NCI-H1417 treated with DMSO at 0.1 percent for 48 hours (cell line): ENCODE measurements at places on chromosomes 6 and 20.

GRCh38 chr6:161186173-161186769 is 87.6 kb downstream of the AGPAT4 start:
- DNase-seq = no peak

- no peak for DNase-seq
Observed at GRCh38 chr20:50115041-50115512, 2.1 kb upstream of the UBE2V1 start.

GRCh38 chr6:53014063-53014462 is 19.0 kb upstream of the GSTA4 start:
- no peak for DNase-seq

DNA sequence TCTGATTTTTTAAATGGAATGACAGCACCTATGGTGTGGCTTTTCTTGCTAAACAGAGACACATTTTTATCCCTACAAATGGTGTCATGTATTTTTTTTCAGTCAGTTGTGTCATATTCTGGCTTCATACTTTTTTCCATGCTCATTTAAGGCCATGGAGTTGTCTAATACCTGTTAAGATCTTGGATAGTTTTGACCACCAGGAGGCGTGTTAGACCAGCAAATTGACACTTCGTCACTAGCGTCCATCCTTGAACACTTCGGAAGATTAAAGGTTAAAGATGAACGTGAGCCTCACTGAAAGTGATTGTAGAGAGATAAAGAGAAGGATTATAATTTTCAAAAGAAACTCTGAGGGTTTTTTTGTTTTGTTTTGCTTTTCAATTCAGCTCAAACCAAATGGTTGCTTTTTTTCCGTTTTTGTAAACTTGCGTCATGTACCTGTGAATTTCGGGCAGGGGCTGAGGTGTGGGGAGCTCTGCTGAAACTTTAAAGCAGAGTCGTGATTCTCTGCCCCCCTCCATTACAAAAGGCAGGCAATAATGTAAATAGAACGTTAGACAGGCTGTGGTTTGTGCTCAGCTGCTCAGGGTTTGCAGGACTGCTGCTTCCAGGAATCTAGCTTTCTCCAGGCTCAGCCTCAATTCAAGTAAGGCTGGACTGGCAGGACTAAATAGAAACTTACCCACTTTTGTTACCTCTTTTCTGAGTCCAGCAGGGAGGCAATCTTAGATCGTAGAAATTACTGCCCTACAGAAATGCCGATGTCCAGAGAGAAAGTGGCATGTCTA is 245.1 kb downstream of the FOXA2 start:
- peak; percentile 54 for DNase-seq

DNA sequence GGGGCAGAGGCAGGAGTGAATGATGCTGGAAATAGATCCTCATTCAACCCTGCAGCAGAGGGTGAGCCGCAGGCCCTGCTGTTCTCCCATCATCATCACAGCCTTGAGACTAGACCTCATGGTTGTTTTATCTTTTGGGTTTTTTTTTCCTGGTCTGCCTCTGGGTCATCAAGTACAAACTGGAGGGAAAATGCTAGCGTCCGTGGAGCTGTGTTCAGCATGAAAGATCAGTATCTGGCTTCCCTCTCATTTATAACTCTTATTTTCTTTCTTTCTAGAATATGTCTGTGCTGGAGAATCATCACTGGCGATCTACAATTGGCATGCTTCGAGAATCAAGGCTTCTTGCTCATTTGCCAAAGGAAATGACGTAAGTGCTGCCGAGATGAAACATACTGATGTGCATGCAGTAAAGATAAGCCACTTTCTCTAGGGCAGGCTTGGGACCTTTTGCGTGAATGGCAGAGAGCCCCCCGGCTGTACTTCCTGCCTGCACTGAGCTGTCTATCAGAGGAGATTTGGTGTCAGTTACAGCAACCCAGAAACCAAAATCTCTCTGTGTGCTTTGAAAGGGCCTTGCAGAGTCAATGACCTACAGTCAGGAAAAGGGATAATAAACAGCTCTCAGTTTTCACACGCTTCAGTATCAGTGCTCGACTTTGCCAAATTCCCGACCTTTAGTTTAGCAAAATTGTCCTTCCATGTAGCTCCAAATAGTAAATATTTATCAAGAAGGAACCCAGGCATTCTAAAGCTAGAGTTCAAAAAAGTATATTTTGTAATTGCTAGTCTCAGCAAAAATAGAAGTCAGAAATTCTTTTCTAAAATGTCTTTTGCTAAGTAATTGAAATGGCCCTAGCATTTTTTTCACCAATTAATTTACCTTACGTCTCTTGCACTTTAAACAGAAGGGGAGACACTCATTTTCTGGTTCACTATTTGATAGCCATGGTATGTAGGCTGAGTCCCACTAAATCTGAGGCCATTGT is 76.3 kb downstream of the MTFR2 start:
- DNase-seq = no peak

DNA sequence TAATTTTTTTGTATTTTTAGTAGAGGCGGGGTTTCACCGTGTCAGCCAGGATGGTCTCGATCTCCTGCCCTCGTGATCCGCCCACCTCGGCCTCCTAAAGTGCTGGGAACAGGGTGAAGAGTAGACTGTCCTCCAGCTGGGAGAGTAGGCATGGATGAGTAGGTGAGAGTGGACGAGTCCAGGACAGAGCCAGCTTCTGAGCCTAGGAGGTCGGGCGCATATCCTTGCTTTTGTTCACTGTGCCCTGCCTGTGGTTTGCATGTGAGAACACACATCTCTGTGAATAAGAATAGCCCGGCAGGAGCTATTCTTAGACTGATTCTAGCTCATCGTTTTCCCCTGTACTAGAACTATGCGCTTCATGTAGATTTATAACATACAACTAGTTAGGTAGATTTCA is 78.3 kb downstream of the RPP40 start:
- no peak for DNase-seq

DNA sequence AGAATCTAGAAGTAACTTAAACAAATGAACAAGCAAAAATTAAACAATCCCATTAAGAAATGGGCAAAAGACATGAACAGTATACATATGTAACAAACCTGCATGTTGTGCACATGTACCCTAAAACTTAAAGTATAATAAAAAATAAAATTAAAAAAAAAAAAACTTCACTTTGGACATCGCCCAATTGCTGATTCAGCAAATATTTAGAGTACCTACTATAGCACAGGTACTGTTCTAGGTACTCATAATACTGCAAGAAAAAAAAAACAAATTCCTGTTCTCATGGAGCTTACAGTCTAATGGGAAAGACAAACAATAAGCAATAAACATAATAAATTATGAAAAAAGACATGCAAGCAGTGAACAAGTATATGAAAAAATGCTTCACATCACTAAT is 501.5 kb upstream of the HS3ST5 start:
- no peak for DNase-seq

DNA sequence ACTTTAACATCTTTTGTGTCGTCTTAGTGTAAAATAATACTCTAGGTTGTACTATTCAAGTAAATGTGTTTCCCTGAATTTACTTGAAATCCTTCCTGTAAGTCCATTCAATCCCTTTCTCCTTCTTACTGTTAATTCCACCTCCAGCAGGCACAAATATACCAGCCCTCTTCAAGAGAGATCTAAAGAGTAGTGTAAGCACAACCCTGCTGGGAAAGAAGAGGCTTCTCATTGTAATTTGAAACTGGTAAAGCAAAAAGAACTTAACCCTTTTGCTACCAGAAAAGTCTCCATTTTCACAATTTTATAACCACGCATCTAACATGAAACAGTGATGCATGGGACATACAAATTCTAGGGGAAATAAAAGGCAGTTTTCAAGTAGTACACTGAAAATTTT is at the start of gene BMP5:
BMP5 (minus strand) TSS at position 191 of the 400 bp plus-strand sequence. CDS start 725 bp downstream, outside the sequence.
- no peak for DNase-seq

DNA sequence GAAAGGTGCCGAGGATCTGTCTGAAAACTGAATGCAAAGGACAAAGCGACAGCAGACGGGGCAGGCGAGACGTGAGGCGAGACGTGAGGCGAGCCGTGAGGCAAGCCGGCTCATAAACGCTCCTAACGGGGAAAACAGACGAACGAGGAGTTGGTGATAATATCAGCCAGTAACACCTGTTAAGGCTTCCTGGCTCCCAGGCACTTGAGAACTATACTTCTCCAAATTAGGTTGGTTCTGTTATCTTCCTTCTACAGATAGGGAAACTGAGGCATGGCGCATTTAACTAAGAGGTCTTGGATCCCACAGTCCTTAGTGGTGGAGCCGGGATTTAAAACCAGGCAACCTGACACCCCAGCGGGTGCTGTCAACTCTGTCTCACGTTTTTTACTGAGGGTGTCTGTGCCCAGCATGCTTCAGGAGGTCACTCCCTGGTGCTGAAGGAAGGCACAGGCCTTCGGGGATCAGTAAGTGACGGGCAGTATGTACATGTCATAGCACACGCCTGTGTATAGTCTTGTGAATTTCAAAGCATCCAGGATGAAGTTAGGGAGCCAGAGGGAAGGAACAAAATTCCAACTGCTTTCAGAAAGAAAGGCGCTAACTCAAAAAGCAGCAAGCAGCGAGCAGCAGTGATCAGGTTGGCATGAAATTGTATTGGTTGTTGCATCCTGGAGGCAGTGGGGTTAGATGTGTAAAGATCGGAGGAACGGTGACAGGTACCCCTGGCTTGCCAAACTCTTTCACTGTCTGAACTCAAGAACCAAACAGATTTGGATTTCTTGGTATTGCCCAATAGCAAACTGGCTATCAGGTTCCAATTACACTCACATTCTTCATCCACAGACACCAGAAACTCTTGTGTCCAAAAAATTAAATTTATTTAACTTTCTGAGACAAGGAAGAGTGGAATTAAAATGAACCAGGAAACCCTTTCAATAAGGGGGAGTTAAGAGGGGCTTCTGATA is 318.7 kb downstream of the THBS2 start:
- DNase-seq = no peak

GRCh38 chr6:67898875-67899274 is 736.2 kb upstream of the ADGRB3 start:
- DNase-seq = no peak

- no peak for DNase-seq
Observed at GRCh38 chr20:4369798-4370124, 351.9 kb upstream of the PRND start.

DNA sequence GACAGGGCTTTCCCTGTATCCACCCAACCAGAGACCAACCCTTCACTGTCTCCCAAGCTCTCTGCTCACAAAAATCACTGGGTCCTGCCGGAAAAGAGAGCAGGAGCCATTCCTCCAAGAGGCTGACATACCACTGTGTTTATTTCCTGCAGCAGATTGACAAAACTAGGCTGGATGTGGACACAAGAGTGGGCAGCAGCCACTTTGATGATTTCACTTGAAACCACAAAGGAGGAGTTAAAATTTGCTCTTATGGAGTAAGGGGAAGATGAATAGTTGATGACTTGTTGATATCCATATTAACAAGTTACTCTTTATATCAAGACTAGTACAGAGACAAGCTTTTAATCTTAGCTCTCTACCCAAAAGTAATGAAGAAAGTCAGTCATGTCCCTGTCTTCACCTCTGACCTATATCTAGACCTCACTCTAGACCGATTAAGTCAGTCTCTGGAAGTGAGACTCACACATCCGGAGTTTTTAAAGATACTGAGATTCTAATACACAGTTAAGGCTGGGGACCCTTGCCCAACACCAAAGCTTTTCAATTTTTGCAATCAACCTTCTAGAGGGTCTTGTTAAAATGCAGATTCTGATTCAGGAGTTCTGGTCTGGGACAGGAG is 73.8 kb downstream of the SCML4 start:
- no peak for DNase-seq

DNA sequence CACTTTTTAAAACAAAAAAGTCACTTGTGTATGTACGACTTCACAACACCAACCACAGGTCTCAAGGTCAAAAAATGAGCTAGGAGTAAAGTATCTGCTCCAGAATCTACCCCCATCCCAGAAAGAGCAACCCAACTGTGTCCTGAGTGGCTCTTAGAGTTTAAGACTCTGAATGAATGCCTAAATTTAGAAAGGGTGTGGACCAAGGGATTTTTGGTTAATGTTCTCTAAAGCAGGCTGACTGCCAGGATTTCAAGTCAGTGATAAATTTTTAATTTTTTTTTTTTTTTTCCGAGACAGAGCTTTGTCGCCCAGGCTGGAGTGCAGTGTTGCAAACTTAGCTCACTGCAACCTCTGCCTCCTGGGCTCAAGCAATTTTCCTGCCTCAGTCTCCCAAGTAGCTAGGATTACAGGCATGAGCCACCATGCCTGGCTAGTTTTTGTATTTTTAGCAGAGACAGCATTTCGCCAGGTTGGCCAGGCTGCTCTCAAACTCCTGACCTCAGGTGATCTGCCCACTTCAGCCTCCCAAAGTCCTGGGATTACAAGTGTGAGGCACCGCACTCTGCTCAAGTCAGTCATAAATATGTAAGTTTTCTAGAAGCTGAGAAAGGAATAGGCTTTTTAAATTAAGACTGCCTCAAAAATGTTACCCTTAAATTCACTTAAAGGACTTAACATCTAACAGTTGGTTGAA is 20.2 kb downstream of the STAU1 start:
- no peak for DNase-seq

DNA sequence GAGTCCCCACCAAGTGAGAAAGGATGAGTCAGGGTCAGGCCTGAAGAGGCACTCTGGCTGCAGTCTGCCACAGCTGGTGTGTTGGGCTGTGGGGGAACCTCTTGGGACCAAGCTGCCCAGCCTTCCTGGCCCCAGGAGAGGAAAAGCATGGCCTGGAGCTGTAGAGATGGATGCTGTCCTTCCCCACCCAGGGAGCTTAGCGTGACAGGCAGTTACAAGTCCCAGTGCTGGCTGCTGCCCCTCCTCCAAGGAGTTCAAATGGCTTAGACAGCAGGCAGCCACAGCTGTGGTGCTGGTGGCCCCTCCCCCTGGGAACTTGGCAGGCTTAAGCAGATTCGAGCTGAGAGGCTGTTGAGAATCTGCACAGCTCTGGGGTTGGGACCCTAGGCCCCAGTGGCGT is 253.2 kb downstream of the PLCB1 start:
- no peak for DNase-seq

DNA sequence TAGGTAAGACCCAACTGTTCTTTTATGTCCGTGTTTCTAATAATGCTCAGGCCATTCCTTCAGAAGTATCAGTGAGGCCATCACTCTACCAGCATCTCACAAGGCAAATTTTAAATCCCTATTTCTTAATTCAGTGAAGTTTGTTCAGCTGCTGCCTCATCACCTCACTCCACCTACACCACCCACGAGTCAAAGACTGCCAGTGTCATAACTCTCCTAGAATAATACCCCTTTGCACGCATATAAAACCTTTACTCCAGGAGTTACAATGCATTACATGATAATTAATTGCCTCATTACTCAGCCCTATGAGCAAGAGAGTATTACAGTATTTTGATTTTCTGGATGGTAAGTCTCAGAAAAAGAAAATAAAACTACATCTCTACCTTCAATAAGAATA is 793.6 kb downstream of the TFAP2A start:
- DNase-seq = no peak

- no peak for DNase-seq
Observed at GRCh38 chr20:63269724-63270123, 2.9 kb upstream of the ARFGAP1 start.

DNA sequence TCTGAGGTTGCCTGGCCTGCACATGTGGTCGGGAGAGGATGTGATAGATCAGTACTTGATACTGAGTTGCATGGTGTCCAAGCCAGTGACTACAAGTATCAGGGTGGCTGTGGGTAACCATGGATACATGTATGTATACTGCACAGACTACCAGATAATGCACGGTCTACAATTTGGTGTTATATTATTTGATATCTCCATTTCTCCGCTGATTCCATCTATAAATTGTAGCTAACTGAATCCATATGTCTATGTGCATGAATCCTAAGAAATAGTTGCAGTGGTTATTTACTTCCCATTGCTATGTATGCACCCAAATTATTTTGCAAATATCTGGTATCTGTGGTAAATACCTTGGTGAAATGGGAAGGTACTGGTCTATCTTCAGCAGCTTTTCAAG is 83.8 kb upstream of the KIF25 start:
- no peak for DNase-seq
